ENCODE measurements at places on chromosomes 16 and 17.

GRCh38 chr16:14310519-14310991, 239.4 kb downstream of the MRTFB start:
- no peak for DNase-seq

DNA sequence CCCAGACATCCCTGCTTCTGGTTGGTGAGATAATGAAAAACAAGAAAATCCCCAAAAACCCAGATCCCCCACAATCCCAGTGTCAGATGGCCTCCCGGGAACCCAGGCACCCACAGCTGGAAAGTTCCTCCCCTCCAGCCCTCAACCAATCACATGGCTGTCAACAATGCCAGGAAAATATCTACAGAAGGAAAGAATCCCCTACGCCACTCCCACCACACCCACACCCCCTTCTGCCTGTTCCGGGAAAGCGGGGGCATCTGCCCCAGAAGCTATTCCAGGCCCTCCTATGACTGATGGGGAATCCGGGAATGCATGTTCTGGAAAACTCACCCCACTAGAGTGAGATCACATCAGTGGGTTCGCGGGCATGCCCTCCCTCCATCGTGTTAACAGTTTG, 1.8 kb downstream of the TMEM95 start:
- DNase-seq: no peak

DNA sequence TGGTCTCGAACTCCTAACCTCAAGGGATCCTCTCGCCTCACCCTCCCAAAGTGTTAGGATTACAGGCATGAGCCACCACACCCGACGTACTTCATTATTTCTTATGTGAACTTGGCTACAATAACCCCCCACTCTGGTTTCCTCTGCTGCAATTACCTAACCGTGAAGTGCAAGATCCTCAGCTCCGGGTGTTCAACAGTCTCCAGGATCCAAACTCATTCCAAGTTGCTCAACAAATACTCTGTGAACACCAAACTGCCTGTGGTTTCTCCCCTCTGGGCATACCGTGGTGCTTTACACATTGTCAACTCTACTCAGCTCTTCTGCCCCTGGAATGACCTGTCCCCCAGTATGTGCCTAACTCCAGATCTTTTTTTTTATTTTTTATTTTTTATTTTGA, 6.8 kb upstream of the SULT1A1 start:
- no peak for DNase-seq

DNA sequence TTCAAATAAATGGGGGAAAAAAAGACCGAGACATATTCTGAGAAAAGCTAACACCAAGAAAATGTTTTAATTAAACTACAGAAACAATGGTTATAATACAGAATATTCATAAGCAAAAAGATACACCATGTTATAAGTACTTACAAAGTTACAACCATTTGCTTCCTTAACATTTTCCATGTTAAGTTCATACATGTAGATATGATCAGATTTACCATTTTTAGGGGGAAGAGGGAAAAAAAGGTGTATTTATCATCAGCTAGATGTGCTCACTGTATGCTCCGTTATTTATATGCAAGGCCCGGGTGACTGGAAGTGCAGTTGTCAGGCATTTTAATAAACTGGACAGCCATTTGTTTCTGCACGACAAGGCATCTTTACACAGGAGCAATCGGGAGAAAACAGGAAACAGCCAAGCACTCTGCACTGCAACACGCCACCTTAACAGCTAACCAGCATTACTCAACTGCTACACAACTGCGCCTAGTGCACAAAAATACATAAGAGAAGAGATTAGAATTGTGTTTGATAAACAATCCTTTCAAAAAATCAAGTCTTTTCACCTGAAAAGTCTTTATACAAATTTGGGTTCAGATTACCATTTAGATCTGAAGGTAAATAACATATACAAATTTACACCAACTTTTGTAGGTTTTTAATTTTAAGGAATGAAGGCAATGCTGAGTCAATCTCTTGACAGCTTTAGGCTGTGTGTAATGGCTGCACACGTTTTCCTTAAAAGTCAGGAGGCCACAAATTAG, 2.9 kb downstream of the SRSF2 start:
- no peak for DNase-seq

DNA sequence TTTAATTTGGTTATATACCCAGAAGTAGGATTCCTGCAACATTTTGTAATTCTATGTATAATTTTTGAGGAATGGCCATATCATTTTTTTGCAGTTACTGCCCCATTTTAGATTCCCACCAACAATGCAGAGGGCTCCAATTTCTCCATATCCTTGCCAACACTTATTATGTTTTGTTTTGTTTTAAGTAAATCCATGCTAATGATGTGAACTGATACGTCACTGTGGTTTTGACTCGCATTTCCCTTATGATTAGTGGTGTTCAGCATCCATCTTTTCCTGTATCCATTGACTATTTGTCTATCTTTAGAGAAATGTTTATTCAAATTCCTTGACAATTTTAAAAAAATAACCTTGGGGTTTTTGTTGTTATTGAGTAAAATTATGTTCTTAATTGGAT, 826.4 kb downstream of the CDH11 start:
- no peak for DNase-seq

GRCh38 chr16:71912534-71913275, 17.4 kb downstream of the IST1 start:
- DNase-seq: no peak

- DNase-seq: no peak
Measured at GRCh38 chr17:8965394-8966168, at the start of gene PIK3R5. TSS of gene PIK3R5 (minus strand) at chr17:8965707. CDS start at chr17:8911494, 54,213 bp downstream.

- no peak for DNase-seq
Measured at GRCh38 chr17:70552230-70552981, 383.1 kb downstream of the KCNJ2 start.

GRCh38 chr17:11309850-11310249, 68.8 kb downstream of the SHISA6 start:
- DNase-seq: no peak

GRCh38 chr16:47721006-47721637, 260.0 kb downstream of the PHKB start:
- no peak for DNase-seq

- no peak for DNase-seq
Measured at GRCh38 chr16:63749276-63749675, 1372.6 kb downstream of the CDH11 start.

GRCh38 chr17:13478326-13478830, 123.4 kb downstream of the HS3ST3A1 start:
- peak; percentile 84 for DNase-seq

DNA sequence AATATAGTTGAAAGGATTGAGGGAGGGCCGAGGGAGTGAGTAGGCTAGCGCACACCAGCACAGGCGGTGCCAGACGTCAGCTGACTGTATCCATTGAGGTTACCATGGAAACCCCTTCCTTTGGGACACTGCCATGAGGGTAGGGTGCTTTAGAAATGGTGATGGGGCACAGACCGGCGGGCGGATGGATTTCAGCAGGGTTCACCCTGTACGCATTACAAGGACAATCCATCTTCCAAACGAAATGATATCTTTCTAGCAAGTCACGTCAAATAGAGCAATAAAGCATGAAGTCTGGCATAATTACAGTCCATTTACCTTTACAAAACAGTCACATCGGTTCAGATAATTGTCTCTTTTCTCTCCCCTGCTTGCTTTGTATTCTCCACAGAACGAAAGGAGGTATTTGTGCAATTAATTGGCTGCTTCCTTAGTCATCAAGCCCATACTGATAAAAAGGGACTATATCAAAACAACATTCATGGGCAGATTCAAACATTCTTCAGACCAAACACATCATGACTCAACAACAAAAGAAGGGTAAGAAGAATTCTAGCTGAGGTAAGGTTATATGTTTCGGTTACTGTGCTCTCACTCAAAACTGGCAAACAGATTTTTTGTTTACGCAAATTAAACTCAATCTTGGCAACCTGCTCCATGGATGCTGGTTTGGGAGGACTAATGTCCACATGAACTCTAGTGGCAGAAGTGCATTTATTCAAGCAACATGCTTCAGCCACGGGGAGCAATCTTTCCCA, 140.6 kb downstream of the CDK5R1 start:
- no peak for DNase-seq

DNA sequence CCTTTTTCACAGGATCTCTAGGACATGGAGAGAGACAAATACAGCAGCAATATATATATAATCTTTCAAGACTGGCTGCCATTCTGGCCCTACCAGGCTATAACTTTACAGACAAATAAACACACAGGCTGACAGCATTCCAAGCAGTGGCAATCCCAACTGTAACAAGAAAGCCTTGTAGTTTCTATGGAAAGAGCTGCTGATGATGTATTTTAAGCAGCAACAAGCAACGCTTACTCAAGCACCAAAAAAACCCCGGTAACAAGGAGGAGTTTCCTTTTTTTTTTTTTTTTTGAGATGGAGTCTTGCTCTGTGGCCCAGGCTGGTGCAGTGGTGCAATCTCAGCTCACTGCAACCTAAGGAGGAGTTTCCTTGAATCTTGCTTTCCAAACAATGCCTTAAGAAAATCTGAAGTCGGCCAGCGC, 23.2 kb downstream of the LSM12 start:
- DNase-seq: no peak

DNA sequence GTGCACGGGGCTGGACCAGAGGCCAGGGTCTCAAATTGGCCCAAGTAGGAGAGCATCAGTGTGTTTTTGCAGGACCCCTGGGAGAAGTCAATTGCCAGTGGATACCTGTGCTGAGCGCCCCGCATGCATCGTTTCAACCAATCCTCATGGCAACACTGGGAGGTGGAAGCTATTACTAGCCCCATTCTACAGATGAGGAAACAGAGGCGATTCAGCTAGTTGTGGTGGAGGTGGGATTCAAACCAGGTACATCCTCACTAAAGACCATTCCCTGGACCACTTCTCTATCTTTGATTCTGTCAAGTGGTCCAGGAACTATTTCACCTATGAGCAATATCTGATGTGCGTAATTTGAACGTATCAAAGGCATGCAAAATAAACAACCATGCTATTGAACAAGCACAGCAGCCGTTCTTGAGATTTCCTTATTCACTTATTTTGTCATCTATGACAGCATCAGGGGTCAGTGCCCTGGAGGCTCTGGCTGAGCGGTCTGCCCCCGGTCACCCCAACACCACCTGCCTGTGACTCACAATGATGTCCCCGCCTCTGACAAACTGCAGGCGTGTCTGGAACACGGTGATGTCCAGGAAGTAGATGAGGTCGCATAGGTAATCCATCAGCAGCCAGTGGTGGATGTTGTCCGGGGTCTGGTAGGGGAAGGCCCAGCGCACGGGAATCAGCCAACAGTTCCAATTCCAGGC, 54.0 kb downstream of the CNGB1 start:
- no peak for DNase-seq

DNA sequence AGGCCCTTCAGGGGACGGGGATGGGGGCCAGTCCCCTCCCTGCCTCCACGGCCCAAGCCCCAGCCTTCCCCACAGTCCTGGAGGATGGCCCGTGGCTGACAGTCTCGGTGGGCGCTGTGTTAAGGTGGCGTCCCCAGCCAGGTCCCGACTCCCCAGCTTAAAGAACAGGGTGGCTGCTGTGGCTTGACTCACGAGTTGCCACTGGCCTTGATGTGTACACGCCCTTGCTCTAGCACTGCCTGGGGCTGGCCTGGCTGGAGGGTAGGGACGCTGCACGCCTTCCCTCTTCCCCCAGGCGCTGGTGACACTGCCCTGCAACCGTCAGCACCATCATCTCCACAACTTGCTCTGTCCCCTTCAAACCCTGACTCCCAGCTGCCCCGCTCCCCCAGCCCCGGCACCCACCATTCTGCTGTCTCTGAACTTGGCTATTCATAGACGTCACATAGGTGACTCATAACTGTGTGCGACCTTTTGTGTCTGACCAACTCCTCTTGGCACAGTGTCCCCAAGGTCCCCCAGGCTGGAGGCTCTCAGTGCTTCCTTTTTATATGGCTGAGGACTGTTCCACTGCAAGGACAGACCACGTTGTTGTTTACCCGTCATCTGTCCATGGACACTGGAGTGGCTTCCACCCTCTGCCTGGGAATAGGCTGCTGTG, 6.3 kb downstream of the GNPTG start:
- DNase-seq: no peak

DNA sequence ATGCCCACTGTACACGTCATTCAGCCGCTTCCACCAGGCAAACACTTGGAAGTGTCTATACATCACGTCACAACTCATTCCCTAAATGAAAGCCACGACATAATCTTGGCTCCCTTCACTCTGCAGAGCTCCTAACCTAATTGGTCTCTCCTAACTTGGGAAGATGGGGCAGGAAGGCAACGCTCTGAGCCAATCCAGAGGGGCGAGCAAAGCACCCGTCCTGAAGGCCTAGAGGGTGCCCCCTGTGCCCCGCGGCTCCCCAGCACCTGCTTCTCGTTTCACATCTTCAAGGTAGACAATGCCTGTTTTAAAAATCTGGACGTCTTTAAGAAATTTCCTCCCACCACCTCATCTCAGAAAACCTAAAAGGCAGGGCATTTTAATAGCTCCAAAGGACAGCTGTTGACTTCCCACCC, 1.0 kb downstream of the CSNK2A2 start:
- DNase-seq: no peak

DNA sequence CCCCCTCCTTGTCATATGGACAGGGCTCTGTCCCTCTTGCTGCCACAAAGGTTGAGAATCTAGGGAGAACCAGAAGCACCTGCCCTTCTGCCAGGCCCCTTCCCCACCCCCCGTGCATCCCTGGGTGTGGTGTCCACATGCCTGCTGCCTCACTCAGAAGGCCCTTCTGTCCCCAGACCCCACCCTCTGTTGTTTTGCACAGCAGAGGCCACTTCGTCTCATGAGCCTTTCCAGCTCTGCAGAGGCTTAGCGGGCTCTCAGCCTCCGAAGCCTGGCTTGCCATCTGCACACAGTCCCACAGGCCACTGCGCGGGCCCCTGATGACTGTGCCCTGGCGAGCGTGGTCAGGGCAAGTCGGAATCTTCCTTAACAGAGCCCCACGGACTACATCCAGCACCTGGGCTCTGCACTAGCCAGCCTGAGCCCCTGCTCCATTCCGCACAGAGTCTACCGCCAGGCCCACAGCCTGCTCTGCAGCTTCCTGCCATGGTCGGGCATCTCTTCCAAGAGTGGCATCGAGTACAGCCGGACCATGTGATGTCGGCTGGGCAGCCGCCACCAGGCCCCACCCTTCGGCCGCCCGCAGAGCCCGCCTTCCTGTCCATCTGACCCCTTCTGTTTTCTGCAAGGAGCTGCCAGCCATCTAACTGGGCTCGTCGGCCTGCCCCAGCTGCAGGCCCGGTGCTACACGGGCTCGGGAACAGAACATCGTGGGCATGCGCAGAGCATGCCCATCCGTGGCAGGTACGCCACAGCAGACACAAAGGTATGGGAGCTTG, 10.8 kb downstream of the C16orf90 start:
- DNase-seq: no peak

DNA sequence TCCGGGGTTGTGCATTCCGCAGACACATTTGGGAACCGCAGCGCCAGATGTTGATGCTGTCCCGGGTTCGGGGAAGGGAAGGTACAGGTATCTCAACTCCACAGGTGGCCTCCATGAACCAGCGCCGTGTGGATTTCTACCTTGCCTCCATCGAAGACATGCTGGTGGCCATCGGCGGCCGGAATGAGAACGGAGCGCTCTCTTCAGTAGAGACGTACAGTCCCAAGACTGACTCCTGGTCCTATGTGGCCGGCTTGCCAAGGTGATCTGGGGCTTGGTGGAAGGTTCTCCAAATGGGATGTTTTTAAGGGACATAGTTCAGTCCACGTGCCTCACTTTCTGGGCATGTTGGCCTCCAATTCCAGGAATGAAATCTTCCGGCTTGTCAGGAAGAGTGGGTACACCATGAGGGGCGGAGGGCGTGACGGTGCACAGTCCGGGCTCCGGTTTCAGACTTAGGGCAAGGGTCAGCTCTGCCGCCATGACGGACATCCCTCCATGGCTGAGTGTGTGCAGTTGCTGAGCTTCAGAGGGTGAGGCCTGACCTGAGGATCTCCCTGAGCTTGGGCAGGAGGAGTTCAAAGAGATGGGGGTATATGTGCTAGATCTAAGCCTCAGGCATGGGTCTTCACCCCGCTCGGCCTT, 11.5 kb downstream of the KLHL36 start:
- DNase-seq: no peak
